Pulmonary artery endothelial cell (primary cell): ENCODE measurements at places on chromosomes 5 and 9. TPM values are rescaled to one million over a fixed set of nuclear protein-coding genes. Genes with fewer than 3 reads are reported as not detected.

DNA sequence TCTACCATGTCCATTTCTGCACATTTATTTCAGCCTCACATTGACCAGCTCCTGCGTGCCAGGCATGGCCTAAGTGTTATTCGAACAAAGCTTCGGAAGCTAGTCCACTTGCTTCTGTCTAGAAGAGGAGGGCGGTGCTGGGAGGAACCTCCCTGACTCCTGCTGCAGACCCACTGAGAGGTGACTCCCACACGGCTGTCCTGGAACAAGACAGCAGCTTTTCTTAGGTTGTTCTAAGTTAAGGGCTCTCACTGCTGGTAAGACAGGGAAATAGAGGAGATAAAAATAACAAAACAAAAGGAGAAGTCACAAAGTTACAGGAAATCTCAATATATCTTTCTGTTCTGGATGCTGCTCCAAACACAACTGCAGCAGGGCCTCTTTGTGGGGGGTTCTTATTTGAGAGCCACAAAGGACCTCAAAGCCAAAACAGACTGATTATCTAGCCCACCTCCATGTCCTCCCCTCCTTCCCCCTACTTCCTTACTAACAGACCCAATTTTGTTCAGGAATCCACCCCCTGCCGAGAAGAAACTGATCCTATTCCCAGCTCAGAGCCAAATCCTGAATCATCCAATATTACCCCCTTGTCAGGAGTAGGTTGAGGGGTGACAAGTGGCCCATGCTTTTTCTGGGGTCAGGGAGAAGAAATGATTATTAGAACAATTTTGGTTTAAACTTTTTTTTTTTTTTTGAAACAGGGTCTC lies 28.4 kb upstream of the KCNIP1 start:
- DNase-seq, result no peak

PPP2R2B gene
- total RNA-seq, result not detected in 2 replicates

DNA sequence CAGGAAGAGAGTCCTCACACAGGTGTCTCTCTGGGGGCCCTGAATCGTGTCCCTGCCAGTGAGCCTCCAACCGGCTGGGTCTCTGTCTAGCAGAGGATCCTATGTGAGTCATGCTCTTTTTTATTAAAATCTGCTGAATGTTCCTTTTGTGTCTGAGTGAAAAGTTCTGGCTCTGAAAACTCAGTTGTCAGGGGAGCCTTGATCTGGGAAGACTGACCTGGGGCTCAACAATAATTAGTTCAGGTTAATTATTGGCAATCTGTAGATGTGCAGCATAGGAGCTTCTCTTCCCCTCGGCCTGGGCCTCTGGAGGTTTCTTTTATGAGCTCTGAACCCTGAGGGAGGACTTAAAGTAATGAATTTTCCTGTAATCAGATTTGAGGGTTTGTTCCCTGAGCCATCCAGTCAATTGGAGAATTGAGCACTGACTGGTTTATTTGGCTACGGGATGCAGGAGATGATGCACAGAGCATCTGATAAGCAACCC lies 45.2 kb downstream of the ALG2 start:
- no peak for DNase-seq

SPINK13 gene
- not detected in 2 replicates for total RNA-seq
